ENCODE measurements at places on chromosomes 7 and 10.
A peak's percentile ranks its signal among the peaks of the same experiment; 100 is the strongest.

DNA sequence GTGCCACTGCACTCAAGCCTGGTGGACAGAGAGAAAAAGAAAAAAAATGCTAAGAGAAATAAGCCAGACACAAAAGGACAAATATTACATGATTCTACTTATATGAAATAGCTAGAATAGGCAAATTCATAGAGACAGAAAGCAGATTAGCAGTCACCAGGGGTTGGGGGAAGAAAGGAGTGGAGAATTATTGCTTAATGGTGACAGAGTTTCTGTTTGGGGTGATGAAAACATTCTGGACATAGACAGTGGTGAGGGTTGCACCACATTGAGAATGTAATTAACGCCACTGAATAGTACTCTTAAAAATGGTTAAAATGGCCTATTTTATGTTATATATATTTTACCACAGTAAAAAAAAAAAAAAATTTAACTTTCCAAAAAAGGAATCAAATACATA is 6.4 kb upstream of the NT5C2 start:
- no peak for DNase-seq

GRCh38 chr7:768881-769504 is 41.9 kb upstream of the PRKAR1B start:
- DNase-seq, result peak; percentile 49

DNA sequence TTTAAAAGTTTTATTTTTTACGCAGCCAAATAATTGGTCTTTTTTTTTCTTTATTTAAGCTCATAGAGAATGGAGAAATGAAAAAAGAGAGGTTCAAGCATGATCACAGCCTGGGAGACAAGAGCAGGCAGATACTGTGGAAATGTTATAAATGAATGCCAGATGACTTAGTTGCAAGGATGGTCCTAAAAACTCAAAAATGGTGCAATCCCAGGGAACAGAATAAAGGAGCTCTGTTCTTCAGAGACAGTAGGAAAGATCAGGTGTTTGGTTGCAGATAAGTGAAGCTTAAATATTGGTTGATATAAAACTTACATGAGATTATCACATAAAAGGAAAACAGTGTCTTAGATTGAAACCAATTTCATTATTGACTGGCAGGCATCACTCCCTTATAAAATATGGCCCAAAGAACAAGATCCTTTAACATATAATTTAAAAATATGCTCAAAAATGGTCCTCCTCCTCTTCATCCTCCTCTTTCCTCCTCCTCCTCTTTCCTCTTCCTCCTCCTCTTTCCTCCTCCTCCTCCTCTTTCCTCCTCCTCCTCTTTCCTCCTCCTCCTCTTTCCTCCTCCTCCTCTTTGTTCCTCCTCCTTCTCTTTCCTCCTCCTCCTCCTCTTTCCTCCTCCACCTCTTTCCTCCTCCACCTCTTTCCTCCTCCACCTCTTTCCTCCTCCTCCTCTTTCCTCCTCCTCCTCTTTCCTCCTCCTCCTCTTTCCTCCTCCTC is 18.6 kb downstream of the GNAT3 start:
- DNase-seq, result no peak

GRCh38 chr10:71978476-71978875 is 14.3 kb downstream of the CHST3 start:
- DNase-seq, result no peak

DNA sequence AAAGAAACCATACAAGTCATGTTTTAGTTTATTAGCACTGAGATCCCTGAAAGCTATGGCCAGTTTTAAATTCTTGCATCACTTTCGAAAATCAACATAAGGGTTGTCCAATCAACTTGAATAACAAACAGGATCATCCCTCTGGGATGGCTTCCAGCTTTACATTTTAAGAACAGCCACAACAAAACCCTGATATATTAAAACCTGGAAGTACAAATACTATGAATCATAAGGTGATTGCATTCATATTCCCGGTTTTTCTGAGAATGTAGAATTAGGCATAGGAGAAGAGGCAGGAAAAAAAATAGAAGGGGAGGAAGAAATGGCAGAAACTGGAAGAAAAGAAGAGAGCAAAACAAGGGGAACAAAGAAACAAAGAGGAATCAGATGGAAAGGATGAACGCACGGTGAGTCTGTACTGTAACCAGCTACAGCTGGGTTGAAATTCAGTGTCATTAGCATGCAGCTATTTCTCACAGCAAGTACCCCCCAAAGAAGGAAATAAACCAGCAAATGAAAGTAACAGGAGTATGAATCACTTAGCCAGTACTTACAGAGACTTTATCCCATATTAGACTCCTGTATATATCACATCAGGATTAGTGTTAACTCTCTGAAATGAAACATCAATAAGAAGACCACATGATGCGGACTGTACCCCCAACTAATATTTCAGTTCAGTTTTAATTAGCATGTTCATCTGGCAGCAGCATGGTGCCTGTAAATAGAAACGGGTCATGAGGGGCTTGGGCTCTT is 301.3 kb downstream of the RNLS start:
- DNase-seq, result no peak

DNA sequence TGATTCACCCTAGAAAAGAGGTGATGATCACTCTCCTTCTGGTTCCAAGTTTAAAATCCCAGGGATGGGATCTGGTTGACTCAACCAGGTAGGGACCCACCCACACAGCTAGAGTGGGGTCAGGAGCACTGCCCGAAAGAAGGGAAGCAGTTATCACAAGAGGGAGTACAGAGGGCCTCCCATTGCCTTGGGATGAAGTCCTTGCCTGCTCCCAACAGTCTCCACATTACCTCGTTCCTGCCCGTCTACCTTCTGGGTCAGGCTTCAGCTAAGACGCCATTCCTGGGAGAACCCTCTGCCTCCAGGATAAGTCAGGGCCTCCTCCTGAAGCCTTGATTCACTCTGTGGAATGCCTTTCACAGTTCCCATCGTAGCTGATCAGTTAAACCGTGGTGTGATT is 23.8 kb downstream of the ZMIZ2 start:
- no peak for DNase-seq

GRCh38 chr10:7435674-7436073 is 24.8 kb upstream of the SFMBT2 start:
- DNase-seq, result no peak

GRCh38 chr7:77244222-77244934 is 44.8 kb upstream of the FGL2 start:
- DNase-seq, result no peak

- DNase-seq, result no peak
These were observed 971.7 kb downstream of the ANKRD7 start for GRCh38 chr7:119196183-119196582.

- DNase-seq, result no peak
These were observed 77.8 kb downstream of the SP8 start for GRCh38 chr7:20708896-20709295.

DNA sequence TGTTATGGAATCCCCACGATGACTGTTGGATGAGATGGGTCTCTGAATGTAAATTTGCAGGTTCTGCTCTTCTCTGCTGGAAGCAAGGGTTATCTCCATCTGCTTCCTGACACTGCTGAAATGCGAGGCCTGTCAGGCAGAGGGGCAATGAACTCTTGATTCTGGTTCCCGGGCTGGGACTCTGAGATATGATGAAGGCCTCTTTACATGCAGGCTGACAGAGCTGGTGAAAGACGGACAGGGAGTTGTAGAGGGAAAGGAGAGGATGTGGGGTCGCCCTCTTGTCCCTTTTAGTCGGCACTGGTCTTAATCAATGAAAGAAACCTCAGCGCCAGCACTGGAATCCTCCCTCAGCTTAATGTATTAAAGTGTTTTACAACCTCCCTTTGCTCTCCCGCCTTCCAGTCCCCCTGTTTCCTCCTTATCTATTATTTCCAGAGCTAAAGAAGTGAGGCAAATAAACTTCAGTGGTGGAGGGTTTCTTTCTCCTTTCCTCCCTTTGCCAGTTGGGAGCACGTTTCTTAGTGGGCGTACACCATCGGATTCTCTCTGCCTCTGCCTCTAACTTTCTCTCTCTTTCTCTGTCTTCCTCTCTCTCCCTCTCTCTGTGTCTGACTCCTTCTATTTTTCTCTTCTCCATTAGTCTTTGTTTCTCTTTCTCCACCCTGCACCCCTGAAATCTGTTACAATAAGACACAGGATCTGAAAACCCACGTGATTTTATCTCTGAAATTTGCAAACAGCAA is 145.6 kb downstream of the BAMBI start:
- DNase-seq, result no peak

- no peak for DNase-seq
These were observed 328 bp downstream of the ESYT2 start for GRCh38 chr7:158829021-158829341.

DNA sequence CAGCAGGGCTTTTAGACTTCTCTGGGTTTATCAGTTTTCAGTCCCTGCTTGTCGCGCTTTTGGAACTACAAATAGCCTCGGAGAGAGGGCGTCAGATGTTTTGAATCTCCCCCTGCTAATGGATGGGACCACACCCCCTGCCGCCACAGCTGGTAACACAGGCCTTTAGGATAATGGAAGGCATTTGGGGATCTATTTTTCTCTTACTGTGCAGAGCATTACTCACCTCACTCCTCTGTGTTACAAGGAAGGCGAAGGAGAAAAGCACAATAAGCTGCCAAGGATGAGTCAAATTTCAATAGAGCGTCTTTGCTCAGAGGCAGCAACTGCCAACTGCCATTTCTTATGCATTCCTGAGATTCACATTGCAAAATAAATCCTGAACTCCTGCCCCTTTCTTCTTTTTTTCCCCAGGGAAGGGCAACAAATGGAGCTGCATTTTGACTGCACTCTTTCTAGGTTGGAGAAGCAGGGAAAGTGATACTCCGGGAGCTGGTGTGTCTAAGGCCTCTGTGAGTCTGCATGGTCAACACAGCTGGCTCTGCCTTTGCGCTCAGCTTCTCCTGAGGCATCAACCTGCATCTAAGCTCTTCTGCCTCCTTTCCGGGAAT is 31.5 kb upstream of the SMNDC1 start:
- DNase-seq, result no peak

GRCh38 chr10:24396396-24396795 is 187.5 kb downstream of the KIAA1217 start:
- DNase-seq, result no peak

DNA sequence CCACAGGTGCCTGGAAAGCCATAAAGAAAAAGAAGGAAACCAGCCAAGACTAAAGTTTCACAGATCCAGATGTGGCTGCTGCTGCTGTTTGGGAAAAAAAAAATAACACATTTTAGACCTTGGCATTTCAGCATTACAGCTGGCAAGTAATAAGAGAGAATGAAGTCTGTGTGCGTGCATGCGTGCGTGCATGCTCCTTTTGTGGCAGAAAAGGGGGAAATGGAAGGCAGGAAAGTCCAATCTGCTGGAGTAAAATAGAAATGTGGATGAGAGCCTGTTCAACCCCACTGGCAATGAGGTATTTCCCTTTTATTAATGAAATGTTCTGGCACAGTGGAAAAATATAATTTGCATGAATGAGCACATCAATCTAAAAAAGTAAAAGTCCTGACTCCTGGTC is 137.0 kb upstream of the SEMA3A start:
- DNase-seq, result no peak

DNA sequence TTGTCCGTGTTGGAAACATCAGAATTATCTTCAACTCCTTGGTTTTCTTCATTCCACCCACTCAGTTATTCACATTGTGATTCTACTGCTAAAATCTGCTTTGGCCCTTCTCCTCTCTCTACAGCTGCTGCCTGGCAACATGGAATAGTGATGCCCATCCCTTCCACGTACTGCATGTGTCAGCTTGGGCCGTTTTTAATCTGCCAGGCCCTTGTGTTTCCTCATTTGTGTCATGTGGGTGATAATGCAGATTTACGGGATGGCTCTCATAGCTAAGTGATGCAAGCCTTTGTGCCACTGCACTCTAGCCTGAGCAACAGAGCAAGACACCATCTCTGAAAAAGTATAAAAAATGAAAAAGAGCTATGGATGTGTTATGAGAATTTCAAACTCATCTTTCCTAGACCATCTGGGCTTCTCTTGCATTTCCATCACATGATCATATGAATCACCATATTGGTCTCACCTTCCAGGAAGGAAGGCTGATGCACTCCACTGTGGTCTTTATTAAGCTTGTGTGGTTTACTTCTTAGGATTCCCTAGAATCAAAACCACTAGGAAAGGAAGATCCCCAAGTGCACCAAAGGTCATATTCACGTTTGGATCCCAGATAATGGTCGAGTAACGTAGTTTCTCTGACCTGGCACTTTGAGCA is 20.6 kb upstream of the CELF2 start:
- no peak for DNase-seq

GRCh38 chr7:90817151-90817550 is 221.0 kb downstream of the CDK14 start:
- DNase-seq, result no peak

Measured in nephron progenitor cell (in vitro differentiated cells).